Left kidney (tissue), 8 donors: ENCODE measurements at places on chromosomes 7 and 10. TPM values are rescaled to one million over a fixed set of nuclear protein-coding genes. Genes with fewer than 3 reads are reported as not detected.
A peak's percentile ranks its signal among the peaks of the same experiment; 100 is the strongest.

DNA sequence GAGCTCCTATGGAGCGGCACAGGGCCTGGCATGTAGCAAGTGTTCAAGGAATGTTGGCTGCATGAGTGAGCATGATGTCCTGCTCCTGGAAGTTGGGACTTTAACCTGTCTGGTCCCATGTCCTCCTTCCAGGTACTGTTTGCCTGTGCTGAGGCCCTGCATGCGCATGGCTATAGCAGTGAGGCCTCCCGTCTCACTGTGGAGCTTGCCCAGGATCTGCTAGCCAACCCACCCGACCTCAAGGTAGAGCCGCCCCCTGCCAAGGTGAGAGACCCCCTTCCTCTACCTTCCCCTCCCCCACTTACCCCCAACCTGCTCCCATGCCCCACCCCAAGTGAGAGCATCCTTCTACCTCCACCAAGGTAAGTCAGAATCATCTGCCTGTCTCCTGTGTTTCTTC is 8.1 kb downstream of the ZSWIM8 start:
- DNase-seq = no peak

GRCh38 chr7:30164567-30164966 is 29.8 kb downstream of the MTURN start:
- DNase-seq = peak; percentile 65

DNA sequence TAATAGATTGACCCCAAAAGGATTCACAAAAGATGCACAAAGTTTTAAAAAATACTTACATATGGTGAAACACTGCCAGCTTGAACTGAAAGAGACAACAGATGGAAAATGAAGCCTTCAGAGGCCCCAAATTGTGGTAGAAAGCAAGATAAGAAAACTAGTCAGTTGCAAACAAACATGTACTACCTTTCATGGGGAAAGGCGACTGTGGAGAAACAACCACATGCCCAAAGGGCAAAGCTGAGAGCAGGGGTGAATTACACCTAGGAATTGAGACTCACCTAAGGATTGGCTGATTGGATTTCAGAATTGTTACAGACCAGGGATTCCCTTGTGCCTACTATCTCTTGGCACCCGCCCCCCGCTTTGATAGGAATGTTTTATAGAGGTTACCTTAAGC is 13.1 kb downstream of the EPC1 start:
- DNase-seq = no peak

DNA sequence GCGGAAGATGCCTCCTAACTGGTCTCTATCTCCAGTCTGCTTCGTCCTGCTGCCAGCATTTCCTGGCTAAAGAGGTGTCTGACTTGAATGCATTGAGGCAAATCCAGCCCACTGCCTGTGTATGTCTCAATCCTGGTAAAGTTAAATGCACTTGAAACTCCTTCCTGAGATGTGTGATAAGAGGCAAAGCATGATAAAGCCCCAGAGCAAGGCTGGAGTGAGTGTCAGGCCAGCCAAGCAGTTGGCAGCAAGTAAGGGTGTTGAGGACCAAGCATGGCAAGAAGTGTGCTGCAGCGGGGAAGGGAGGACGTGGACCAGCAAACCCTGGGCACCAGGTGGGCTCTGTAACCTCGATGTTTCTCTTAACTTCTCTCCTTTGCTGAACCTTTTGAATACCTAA is 29.1 kb downstream of the LRRC18 start:
- no peak for DNase-seq

DNA sequence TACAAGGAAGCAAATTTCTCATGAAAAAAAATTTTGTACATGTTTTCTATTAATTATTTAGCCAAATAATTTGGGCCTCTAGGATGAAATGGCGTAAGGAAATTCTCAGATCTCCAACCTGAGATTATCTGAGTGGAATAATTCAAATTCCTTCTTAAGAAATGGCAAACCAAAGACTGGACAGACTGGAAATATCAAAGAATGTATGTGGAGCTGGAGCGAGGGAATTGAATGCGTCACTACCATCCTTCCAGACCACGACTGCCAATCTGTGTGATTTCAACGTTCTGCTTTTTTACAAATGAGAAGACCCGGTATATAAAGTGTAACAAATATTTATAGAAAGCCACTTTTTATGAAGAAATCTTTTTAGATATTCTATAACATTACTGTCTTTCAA is 12.4 kb upstream of the BLNK start:
- no peak for DNase-seq

- no peak for DNase-seq
These were observed 179.0 kb downstream of the SNX10 start for GRCh38 chr7:26470691-26471090.

GRCh38 chr10:24762966-24763623 is 39.4 kb upstream of the ARHGAP21 start:
- DNase-seq = peak; percentile 12

GRCh38 chr10:114370199-114370598 is 34.1 kb downstream of the AFAP1L2 start:
- no peak for DNase-seq

DNA sequence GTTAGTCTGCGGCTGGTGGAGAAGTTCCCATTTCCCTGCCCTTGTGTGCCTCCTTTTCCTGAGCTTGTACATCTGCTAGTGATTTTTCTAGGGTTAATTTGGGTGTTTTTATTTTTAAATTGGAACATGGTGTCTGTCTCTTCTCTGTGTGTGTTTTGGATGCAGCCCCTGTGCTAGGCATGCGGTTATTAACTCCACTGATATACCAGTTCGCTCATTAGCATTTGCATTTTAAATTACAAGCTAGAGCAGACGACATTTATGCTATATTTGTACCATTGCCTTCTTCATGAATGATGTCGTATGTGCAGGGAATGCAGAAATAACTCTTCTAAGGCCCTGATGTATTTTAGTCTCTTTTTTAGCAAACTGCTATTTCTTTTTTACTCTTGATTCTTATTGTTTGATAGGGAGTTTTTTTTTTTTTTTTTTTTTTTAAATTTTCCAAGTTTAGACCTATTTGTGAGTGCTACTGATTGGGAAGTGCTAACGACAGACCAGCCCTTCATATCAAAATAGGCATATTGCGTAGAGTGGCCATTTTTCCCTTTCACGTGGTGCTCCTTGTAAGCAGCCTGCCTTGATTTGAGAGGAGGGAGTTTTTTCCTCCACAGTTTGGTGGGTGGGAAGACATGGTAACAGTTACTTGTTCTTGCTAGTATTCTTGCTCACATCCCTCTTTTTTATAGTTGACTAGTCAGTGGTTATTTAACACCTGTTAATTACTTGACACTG is 89.6 kb downstream of the LRRC4 start:
- DNase-seq = no peak

DNA sequence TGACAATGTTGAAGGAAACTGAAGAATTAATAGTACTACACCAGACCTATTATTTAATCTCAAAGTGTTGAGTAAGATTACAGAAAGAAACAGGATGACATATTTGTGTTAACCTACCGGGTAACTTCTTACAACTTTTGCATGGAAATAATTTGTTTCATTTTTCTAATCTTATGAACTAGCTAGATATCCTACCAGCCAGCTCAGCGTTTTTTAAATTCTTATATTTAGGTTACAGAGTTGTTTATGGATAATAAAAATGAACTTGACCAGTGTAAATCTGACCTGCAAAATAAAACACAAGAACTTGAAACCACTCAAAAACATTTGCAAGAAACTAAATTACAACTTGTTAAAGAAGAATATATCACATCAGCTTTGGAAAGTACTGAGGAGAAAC is 37.0 kb downstream of the KIF11 start:
- no peak for DNase-seq

DNA sequence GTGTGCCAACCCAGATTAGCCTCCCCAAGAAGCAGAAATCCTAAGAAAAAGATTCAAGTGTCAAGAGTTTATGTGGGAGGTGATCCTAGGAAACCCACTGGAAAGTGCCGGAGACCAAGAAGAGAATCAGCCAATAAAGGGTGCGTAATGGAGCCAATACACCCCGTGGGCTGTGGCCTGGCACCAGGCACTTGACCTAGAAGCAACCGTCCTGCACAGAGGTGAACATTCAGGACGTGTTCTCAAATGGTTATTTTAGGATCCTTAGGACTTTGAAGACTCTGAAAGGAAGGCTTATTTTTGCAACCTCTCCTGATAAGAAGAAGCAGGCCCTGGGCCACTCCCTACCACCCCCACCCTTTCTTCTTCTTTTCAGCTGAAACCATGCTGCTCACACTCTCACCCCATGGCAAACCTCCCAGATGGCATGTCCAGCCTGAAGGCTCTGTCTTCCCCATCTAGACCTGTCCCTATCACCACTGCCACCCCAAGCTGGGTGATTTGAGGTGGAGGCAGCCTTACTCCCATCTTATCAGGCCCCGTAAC is 46.6 kb downstream of the VSTM4 start:
- no peak for DNase-seq

The CCDC172 gene
- not detected for polyA plus RNA-seq

The UFSP1 gene
- polyA plus RNA-seq = 1.8 TPM

The RNLS gene
- 15.3 TPM for polyA plus RNA-seq

The KNDC1 gene
- polyA plus RNA-seq = 8.3 TPM

The SOSTDC1 gene
- 47.8 TPM for polyA plus RNA-seq

The CALY gene
- polyA plus RNA-seq = 0.12 TPM

The DENND2A gene
- polyA plus RNA-seq = 35.5 TPM

The HERPUD2 gene
- 45.7 TPM for polyA plus RNA-seq
